AG20443 (cell line): ENCODE measurements at places on chromosomes 12 and 14.

DNA sequence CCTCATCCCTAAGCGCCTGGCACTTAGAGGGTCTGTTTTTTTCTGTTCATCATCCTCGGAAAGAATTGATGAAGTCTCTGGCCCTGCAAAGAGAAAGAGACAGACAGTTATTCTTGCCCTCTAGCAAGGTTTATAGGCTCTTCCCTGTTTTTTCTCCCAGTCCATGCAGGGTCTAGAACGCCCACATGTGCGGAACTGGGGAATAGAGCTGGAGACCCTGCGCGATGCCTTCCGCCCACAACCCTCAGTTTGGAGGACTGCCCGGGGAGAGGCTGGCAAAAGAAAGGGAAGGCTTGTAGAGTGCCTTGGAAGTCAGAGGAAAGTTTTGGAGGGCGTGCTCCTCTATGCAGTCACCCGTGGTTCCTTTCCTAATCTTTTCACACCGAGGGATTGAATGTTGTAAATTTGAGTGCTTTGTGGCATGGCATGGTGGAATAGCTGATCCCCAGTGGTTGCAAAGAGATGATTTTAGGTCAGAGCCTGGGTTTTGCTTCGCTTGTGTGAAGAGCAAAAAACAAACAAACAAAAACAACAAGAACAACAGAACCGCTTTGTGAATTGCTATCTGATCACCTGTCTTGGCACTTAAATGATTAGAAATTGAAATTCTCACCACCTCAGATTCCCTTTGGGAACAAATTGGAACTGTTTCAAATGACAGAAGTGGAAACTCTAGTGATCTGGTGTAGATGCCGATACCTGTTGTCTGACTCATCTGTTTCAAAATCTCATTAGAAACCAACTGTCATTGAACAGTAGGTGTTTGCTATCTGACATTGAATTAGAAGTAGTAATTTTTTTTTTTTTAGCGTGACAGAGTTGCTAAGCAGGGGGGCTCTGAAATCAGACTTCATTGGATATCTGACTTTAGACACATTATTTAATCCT is 947 bp downstream of the GAS2L3 start:
- DNase-seq = peak; percentile 31

DNA sequence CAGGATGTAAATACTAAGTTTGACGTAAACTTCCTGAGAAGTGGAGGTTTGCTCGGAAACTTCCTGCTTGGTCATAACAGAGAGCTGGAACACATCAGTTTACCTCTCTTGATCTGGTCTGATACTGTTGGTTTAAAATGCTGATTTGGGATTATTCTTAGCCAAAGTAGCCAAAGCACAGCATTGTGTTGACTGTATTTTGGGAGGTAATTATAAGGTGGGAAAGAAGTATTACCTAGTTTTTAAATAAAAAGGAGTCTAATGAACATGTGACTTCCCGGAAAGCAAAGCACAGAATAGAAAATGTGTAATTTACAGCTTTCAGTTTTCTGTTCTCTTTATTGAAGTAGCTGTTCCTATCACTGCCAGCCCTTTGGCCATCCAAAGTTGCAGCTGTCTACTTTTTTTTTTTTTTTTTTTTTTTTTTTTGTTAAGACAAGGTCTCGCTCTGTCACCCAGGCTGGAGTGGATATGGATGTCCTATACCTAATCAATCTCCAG is 52.2 kb upstream of the SRP54 start:
- no peak for DNase-seq

DNA sequence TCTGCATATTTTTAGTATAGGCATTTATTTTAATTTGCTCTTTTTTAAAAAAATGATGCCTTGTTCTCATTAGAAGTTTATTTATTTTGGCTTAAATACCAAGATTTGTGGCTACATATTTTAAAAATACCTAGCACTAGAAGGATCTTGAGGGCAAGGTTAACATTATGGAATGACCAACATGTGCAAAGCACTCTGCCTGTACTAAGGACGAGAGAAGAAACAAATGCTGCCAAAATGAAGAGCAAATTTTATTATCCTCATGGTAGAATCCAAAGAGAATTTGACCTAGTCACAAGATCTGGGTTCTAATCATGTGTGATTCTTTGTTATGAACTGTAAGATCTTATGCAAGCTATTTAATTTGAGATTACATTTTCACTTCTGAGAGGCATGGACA is 2.8 kb downstream of the CAND1 start:
- no peak for DNase-seq

DNA sequence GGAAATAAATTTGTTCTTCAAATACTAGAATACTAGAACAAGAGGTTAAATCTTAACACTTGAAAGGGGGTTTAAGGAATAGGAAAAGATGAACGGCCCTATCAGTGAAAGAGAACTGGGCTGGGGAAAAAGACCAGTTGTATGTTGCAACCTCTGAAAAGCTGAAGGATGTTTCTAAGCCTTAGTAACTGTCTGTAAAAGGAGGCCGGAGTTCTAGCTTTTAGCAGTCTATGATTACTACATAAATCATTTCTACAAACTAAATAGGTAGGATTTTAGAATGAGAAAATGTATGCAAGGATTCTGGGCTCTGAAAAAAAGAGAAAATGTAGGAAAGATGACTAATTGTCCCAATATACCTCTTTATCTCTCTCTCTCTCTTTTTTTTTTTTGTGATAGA is 4.9 kb downstream of the CERS5 start:
- no peak for DNase-seq

DNA sequence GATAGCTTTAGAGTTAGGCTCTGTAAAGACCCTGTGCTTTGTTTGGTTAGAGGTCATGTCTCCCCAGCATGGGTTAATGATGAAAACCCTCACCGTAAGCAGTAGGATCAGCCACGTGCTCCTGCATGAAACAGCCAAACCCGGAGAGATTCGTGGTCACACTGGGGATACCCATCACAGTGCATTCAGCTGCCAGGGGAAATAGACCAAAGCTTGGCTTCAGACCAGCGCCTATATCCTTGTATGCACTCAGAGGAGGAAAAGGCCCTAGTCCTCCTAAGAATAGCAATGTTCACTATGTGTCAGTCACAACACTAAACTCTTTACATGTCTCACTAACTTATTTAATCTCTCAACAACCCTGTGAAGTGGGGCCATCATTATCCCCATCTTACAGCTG is 16.3 kb downstream of the SPX start:
- DNase-seq = no peak

DNA sequence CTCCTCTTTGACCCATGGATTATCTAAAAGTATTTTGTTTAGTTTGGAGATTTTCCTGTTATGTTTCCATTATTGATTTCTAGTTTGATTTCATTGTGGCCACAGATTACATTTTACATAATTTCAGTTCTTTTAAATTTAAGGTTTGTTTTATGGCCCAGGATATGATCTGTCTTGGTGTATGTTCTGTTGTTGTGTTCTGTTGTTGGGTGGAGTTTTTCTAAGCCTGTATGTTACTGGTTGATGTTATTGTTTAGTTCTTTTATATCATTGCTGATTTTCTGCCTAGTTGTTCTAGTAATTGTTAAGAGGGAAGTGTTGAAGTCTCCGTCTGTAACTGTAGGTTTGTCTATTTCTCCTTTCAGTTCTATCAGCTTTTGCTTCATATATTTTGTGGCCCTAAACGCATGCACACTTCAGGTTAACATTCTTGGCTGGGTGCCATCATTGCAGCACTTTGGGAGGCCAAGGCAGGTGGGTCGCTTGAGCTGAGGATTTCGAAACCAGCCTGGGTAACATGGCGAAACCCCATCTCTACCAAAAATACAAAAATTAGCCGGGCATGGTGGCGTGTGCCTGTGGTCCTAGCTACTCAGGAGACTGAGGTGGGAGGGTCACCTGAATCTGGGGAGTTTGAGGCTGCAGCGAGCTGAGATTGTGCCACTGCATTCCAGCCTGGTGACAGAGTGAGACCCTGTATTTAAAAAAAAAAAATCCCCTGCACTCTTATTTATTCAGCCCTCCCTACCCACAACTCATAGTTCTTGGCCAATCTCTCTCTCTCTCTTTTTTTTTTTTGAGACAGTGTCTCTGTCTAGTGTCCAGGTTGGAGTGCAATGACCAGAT is 28.1 kb upstream of the CFL2 start:
- no peak for DNase-seq

- no peak for DNase-seq
Observed at GRCh38 chr12:123083661-123084571, 67.0 kb downstream of the PITPNM2 start.

DNA sequence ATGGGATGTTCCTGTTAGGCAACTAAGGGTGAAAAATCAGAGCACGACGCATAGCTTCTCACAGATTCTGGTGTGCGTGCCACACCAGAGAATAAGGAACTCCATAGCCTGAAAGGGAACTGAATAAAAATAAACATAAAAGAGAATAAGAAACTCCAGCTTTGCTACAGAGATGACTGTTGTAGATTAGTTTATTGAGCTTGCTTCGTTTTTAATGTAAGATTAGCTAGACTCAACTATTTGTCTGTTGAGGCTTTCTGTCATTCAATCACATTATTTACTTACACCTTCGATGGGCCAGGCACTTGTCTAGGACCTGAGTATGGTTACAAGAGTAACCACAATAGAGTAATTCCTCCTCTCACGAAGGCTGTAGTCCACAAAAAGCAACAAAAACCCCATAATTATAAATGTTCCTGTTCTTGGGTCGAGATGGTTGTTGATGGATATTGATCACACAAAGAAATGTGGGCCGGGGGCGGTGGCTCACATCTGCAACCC is 807 bp upstream of the ZCCHC8 start:
- no peak for DNase-seq

GRCh38 chr14:51989293-51990234 is at the start of gene RTRAF:
Gene RTRAF, plus strand, starts transcription at chr14:51989546. Its CDS starts 94 bp downstream, at chr14:51989640.
- DNase-seq = peak; percentile 99

DNA sequence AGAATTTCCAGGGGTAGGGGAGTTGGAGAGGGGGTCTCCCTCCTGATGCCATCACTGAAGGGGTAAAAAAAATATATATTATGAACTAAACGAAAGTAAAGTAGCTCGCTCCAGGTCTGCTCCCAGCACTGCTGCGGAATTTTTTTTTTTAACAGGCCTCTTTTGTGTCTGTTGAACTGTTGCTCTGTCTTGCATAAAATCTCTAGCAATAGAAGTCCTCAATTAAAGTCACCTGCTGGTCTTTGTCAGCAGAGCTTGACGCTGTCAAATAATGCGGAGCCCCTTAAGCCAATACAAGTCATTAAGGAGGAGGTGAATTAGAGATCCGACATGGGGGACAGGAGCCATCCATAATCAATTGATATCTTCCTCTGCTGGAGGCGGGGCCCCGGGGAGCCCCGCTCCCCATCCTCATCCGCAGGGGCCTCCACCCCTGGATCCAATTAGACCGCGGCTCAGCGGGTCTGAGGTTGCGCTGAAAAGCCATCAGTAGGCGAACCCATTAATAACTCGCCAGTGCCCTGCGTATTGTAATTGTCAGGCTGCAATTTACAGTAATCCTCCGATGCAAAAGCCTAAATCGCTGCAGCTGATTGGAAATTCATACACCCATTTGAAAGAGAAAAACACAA is 85.6 kb downstream of the DICER1 start:
- no peak for DNase-seq
